Keratinocyte (primary cell): ENCODE measurements at places on chromosomes 11 and 22. TPM values are rescaled to one million over a fixed set of nuclear protein-coding genes. Genes with fewer than 3 reads are reported as not detected.

OR52I1 gene
- polyA plus RNA-seq: not detected in 3 replicates

ESAM gene
- polyA plus RNA-seq: 0.04 TPM in 2 of 3 replicates, not detected in the other

SIAE gene
- polyA plus RNA-seq: 16.2 to 44.7 TPM (median 26.6 TPM) in 3 replicates

MMP12 gene
- polyA plus RNA-seq: 0.05 to 0.28 TPM in 2 of 3 replicates, not detected in the other

DEUP1 gene
- polyA plus RNA-seq: 0.03 to 0.12 TPM in 2 of 3 replicates, not detected in the other

CRYBB3 gene
- polyA plus RNA-seq: 0.06 TPM in 1 of 3 replicates, not detected in the others

JAML gene
- 0.01 TPM in 1 of 3 replicates, not detected in the others for polyA plus RNA-seq

TEX12 gene
- not detected in 3 replicates for polyA plus RNA-seq

CELSR1 gene
- polyA plus RNA-seq: 16.1 to 23.2 TPM (median 20.6 TPM) in 3 replicates
